LoVo (cell line): ENCODE measurements at places on chromosomes 1 and 21.

DNA sequence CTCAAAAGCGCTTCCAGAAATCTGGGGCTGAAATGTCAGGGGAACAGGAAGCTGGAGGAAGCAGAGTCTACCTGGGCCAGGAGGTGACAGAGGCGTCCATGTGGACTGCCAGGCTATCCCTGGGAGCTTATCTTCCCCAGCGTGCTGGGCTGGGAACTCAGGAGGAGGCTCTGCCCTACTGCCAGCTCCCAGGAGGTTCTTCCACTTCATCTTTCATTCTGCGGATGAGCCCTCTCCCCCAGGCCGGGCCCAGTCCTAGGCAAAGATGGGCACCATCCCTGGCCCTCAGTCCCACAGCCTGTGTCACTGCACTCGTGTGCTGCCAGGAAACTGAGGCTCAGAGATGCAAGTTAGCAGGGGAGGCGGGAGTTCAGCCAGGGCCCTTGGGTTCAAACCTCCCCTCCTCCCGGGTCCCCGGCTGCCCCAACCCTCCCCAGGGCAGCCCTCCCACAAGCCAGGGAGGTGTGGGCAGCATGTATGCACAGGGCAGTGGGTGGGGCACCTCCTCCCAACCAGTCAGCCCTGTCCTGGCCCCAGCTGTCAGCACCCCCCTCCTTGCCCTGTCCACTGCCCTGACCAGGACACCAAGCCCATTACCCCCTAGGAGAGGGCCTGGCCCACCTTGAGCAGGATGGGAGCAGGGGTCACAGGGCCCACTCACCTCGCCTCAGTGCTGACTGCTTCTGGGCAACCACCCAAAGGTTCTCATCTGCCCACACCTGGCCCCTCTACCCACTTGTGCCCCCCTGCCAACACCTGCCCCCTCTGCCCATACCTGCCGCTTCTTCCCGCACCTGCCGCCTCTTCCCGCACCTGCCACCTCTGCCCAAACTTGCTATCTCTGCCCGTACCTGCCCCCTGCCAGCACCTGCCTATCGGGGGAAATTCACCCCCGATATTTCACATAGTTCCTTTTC, 226.0 kb downstream of the NPHP4 start:
- DNase-seq = no peak

- no peak for DNase-seq
These were observed 49.5 kb upstream of the DMRTB1 start for GRCh38 chr1:53409695-53410094.

DNA sequence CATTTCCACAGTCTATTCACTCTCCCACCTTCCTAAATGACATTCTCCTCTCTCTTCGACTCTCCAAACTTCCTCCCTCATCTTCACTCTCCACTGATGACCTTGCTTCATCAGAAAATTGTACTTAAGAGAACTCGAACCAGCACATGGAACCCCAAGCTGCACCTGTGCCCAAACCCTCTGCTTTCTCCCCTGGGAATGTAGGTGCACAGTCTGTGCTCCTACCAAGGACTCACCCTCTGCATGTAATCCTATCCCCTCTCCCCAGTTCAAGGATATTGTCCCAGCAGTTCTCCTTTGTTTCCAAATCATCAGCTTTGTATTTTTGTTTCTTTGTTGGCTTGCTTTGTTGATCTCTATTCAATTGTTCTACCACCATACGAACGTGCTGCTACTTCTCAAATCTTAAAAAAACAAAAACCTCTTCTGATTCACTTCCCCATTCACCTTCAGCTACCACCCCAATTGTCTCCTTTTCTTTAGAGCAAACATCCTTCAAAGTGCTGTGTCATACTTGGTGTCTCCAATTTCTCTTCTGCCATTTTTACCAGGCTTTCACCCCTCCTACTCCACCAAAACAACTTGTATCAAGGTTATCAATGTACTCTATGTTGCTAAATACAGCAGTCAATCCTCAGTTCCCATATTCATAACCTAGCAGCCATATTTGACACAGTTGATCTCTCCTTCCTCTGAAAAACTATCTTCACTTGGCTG, 26.8 kb downstream of the RAB3B start:
- DNase-seq = no peak

- DNase-seq = no peak
These were observed 3.7 kb upstream of the ETV3L start for GRCh38 chr1:157103268-157103667.

DNA sequence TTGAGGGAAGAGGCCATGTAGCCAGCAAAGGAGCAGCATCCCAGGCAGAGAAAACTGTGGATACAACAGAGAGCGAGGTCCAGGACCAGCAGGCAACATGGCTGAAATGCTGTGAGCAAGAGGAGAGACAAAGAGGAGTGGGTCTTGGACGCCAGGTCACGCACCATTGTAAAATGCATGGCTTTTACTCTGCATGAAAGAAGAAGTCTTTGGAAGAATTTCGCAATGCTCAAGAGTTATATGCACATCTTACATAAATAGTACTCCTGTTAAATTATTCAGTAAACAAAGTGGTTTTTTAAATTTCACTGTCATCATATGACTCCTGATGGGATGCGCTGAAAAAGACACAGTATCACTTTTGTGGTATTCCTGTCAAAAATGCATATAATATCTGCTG, 3.5 kb downstream of the CD244 start:
- no peak for DNase-seq

DNA sequence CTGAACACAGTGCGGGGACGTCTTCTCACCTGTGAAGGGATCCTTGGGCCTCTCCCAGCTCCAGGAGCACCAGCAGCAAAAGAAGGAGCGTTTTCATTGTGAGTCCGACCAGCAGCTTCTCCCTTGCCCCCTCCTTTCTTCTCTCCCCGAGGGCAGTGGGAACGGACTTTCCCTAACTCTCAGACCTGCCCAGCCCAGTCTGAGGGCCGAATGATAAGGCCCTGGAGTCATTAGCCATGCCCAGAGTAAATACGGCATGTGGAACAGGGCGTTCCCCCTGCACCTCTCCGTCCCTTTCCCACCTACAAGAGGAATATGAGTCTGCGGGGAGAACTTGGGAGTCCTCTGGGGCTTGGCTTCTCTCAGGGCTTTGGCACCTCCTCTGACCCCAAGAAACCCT, at the start of gene CTSE:
CTSE (minus strand) TSS at position 201 of the 400 bp plus-strand sequence; CDS start at position 97, 104 bp downstream.
- peak; percentile 9 for DNase-seq

DNA sequence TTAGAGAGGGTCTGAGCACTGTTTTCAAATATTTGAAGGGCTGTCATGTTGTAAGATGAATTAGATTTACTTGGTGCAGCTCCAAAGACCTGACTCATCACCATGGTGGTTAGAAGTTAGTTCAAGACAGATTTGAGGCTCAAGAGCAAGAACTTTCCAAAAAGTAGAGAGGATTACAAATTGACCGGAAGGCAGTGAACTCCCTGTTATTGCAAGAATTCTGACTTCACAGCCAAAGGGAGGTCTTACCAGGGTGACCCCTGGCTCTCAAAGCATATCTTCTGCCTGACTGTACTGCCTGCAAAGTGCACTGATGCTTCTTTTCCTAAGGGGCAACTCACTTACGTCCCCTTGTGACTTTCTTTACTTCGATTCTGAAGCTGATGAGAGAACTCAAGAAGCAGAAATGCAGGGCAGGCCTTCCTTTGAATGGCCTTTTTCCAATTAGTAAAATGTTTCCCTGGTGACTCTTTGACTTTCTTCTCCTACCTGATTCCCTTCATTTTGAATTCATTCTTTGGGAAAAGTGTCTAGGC, 86.4 kb downstream of the NAV1 start:
- no peak for DNase-seq

DNA sequence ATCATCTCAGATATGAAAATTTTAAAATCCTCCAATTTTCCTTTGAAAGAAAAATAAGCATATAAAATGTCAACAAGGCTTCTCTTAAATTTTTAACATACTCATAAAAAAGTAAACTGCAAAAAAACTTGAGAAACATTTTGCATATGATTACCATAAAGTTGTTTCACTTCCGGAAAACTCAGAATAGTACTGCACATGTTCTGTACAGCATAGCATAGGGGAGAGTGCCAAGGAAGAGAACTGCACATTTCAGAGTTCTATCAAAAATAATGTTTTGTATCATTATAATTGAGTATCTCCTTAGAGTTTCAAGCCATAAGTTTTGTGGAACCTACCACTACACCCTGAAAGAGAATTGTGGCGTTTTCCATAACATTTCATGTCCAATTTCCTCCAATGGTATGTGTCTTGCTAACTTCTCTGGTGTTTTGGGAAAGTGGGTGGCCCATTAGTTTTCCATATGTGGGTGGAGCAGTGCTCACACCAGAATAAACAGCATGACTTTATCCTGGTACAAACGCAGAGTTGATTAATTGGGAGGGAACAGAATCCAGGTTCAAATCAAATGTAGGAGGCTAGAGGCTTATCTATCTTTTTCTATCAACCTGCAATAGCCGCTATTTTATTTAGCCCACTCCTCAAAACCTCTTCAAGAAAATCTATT, 430.9 kb downstream of the LMO4 start:
- DNase-seq = no peak

DNA sequence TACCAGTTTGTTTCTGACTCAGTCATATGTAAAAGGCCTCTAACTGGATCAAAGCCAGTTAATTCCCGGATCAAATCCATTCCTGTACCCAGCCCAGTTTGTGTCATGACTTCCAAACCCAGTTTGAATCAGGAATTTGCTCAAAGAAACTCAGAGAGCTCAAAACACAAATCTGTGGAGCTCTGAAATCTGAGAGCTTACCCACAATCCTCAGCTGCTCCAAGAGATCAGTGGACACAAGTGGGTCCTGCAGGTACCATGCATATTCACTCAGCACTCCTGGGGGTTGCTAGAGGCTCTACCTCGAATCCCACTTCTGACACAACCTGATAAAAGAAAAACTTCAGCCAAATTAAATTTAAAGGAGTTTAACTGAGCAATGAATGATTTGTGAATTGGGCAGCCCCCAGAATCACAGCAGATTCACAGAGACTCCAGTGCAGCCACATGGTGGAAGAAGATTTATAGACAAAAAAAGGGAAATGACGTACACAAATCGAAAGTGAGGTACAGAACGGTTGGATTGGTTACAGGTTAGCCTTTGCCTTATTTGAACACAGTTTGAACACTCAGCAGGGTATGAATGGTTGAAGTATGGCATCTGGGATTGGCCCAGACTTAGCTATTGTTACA, 11.9 kb upstream of the MRPL55 start:
- DNase-seq = peak; percentile 53

GRCh38 chr1:198228925-198229324, 72.1 kb downstream of the NEK7 start:
- no peak for DNase-seq
